Fibroblast of villous mesenchyme (primary cell): ENCODE measurements at places on chromosomes 1 and 21.
A peak's percentile ranks its signal among the peaks of the same experiment; 100 is the strongest.

- DNase-seq: no peak
Measured at GRCh38 chr1:224251741-224252146, 68.7 kb downstream of the DEGS1 start.

DNA sequence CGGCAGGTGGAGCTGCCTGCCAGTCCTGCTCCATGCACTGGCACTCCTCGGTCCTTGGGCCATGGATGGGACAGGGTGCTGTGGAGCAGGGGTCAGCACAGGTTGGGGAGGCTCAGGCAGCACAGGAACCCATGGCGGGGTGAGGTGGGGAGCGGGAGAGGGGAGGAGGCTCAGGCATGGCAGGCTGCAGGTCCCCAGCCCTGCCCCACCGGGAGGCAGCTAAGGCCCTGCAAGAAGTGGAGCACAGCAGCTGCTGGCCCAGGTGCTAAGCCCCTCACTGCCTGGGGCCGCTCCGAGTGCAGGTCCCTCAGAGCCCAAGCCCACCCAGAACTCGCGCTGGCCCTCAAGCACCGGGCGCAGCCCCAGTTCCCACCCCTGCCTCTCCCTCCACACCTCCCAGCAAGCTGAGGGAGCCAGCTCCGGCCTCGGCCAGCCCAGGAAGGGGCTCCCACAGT lies 691 bp upstream of the GBP5 start:
- no peak for DNase-seq

DNA sequence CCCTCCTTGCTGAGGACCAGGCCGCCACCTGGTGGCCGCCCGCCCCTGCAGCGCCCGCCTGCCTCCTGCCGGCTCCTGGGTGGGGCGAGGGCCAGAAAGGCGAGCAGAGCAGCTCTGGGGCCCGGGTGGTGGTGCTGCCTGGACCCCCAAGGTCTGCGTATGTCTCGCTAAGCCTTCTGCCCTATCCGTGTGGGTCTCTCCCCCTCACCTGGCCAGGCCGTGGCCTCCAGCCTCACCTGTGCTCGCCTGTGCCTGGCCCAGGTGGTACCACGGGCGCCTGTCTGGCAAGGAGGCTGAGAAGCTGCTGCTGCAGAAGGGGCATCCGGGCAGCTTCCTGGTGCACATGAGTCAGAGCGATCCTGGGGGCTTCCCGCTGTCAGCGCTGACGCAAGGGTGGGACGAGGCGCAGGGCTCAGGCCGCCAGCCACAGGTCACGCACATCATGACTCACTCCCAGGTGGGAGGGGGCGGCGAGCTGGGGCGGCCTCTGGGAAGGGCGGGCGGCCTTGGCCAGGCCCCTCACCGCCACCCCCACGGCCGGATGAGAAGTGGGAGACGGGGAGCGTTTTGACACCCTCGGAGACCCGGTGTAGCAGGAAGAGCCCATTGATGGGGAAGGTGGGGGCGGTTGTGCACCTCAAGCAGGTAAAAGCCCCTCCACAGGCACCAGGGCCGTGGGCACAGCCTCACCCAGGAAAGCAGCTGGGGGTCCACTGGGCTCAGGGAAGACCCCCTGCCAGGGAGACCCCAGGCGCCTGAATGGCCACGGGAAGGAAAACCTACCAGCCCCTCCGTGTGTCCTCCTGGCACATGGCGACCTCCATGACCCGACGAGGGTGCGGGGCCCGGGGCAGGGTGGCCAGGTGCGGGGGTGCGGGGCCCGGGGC lies 9.9 kb downstream of the RNF223 start:
- DNase-seq: peak; percentile 84

DNA sequence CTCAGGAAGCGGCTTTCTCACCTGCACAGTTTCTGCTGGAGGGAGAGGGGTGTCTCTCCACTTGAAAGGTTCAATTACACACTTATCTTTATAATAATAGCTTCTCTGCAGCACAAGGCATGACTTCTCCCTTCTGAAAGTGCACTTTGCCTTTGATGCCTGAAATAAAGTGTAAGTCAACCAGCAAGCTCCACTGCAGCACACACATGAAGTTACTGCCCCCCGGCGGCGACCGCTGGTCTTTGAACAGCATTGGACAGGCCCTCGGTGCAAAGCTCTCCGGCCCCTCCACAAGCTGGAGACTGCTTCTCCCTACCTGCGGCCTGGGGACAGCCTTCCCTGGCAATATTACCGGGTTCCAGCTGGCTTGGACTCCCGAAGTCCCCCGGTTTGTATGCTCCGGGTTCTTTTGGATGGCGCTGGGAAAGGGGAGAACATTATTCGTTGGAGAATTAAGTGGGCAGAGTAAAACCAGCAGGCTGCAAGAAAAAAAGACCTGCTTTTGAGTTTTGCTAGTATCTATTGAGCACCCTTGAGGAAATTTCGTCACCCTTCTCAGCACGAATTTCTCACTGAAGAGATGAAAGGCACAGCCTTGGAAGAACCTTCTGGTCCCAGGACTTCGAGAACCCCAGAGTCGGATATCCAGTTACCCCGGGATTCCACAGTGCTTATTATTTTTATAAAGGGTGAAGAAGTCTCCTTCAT lies 11.8 kb downstream of the RCAN1 start:
- DNase-seq: peak; percentile 77

DNA sequence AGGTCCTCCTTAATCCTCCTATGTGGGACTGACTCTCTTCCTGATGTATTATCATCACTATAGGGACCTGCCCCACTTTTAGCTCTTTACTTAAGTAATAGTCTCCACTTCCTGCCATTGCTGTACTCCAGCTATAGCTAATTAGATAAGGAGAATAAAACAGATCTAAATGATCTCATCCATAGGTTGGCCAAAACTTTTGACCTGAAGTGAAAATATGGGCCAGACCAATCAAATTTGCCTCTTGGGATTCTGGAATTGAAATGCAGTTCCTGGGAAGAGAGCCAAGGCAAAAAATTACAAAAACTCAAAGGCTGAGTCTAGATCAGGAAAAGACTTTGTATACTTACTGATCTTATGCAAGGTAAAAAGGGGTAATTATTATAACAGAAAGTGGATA lies 36.1 kb upstream of the PDE4B start:
- no peak for DNase-seq

DNA sequence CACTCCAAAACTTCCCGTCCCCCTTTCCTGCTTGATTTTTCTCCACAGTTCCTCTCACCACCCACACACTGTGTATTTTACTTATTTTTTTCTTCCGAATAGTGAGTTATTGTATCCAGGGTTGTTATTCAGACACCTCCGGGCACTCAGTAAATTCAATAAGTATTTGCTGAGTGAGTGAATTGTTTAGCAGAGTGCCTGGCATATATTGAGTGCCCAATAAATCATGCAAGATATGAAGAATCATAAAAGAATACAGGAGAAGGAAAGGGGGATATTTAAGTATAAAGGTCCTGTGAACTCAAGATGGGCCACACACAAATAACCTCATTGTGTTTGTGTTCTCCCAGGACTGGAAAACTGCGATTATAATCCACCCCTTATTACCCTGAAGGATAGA lies 139.9 kb downstream of the GALNT2 start:
- no peak for DNase-seq

GRCh38 chr1:113677250-113678158 lies 81.8 kb downstream of the PHTF1 start:
- peak; percentile 58 for DNase-seq

GRCh38 chr1:211326528-211327345 lies at the start of gene TRAF5:
TRAF5 (plus strand) TSS chr1:211326833; CDS start chr1:211353240, 26,407 bp downstream.
- DNase-seq: peak; percentile 51

DNA sequence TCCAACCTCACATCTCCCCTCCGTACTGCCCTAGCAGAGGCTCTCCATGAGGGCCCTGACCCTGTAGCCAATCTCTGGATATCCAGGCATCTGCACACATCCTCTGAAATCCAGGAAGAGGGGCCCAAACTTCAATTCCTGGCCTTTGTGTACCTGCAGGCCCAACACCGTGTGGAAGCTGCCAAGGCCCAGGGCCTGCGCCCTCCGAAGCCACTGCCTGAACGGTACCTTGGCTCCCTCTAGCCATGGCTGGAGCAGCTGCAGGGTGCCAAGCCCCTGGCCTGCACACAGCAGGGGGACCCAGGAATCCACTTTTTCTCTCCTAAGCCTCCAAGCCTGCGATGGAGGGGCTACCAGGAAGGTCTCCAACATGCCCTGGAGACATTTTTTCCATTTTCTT lies 84.2 kb downstream of the PTGER3 start:
- no peak for DNase-seq

- DNase-seq: no peak
Measured at GRCh38 chr1:203768256-203768655, 3.3 kb downstream of the LAX1 start.

DNA sequence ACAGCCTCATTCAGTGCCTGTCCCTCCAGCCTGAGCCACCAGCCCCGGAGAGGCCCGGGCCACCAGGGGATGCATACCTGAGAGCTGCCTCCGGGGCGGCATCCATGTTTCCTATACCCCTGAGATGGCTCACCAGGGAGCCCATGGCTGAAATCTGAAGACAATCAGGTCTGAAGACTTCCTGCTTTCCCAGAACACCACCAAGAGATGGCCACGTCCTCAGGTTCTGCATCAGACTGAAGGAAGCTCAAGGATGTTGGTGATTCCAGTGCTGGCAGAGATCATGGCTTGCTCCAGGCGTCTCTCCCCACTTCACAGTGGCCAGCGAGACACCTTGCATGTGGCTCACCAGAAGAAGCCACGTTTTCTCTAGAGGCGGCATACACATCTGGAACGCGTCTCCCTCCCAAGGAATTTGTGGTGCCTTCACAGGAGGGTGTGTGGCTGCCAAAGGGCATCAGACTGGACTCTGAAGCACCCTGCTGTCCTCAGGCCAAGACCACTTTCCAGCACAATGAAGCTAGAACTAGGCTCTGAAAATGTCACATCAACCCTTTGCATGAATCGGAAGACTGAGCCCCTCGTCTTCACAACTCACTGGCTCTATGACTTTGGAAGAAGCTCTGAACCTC lies 170.7 kb upstream of the IRF2BP2 start:
- DNase-seq: peak; percentile 5

DNA sequence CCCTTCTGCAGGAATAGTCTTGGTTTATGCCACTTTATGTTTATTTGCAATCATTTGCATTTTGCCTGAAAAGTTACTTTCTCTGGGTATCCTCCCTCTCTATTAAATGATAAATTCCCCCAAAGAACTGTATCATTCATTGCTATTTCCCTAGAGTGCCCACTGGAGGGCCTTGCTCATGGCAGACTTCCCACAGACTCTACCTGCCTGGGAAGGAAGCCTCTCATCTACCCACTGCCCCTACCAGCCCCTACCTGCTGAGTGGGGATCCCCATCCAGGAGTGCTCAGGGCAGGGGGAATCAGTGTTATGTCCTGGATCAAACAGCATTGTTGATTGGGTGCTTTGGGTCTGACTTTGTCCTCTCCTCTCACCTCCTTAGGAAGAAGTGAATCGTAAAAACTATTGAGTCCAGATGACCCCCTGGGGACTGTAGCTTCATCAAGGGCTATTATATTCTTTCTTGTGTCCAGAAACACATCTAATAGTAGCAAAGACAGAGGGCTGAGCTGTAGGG lies 6.8 kb upstream of the LRRN2 start:
- no peak for DNase-seq

DNA sequence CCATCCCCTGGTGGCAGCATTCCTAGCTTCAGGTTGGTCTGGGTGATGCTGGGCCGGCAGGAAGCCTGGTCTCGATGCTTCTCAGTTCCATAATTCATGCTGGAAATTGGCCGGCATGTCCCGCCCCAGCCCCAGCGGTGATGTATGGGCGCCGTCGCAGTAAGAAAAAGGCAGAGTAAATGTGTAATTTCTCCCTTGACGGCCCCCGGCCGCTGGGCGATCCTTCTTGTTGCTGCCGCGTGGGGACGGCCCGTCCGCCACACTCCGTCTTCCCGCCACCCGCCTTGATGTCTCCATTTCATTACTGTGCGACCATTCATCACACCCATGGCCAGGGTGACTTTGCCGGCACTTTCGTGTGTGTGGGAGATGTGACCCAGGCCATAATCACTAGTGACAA lies 8.5 kb downstream of the DMAP1 start:
- no peak for DNase-seq

- no peak for DNase-seq
Measured at GRCh38 chr1:207762622-207763021, 10.8 kb downstream of the CD46 start.

DNA sequence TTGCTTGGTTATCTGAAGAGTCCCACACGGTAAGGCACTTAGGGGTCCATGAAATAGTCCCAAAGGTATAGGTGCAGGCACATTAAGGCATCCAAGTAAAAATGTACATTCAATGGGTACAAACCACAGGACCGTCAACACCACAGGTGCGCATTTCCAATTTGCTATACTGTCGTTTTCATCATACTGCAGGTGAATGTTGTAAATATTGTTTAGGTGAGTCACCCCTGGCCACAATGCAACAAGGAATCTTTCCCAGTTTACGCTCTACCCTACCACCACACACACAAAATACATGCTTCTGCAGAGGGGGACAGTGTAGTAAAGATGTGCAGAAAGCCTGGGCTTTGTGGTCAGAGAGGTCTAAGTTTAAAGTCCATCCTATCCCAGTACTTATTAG lies 13.7 kb downstream of the CADM3 start:
- DNase-seq: no peak

- DNase-seq: no peak
Measured at GRCh38 chr1:22827666-22828483, 117.2 kb downstream of the EPHB2 start.

- no peak for DNase-seq
Measured at GRCh38 chr1:204357551-204358490, 1.9 kb downstream of the PLEKHA6 start.

DNA sequence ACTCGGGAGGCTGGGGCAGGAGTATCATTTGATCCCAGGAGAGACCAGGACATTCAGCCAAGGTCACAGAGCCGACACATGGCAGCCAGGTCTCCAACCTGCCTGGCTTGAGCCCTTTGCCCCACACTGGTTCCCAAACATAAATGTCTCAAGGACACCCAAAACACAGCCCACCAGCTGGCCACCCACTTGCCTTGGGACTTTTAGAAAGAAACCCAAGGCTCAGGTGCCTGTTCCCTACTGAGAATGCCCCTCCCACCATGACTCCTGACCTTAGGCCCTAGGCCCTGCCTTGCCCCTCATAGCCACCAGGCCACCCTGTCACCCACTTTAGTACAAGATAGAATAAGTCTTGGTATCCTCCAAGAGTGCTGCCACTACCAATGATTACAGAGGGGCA lies 41.9 kb upstream of the LRP8 start:
- no peak for DNase-seq

DNA sequence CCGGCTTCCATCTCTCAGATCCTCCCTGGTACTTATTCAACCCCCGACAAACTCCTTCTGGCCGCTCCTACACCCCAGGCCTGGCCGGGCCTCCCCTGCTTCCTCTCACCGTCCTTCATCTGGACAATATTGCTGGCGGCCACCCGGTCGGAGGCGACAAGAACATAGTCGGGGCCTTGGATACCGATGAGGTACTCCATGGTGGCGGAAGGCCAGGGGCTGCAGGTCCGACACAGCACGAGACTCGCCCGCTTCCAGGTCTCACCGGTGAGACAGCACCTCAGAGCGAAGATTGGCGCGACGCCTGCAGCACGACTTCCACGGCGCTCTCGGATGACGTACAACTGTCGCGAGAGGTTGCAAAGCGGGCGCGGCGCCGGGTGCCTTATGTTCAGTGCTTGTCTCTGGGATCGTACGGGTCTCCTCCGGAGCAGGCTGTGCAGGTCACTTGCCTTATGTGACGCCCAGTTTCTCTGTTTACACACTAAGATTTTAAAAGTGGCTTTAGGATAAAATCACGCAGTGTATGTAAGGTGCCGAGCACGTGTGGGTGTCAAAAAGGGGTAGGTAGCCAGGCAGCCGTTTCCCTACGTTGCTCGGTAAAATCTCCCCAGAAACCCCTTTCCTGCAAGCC lies at the start of gene PSMB2:
Gene PSMB2, minus strand, starts transcription at position 294 of the 634 bp plus-strand sequence. Its CDS starts 94 bp downstream, at position 200.
- DNase-seq: peak; percentile 97

- DNase-seq: no peak
Measured at GRCh38 chr1:31231802-31232201, 7.9 kb downstream of the NKAIN1 start.
